ENCODE measurements at places on chromosomes 2 and 18. TPM values are rescaled to one million over a fixed set of nuclear protein-coding genes. Genes with fewer than 3 reads are reported as not detected.

GRCh38 chr2:187093771-187094412, 244.9 kb upstream of the ZSWIM2 start:
- no peak for DNase-seq

DNA sequence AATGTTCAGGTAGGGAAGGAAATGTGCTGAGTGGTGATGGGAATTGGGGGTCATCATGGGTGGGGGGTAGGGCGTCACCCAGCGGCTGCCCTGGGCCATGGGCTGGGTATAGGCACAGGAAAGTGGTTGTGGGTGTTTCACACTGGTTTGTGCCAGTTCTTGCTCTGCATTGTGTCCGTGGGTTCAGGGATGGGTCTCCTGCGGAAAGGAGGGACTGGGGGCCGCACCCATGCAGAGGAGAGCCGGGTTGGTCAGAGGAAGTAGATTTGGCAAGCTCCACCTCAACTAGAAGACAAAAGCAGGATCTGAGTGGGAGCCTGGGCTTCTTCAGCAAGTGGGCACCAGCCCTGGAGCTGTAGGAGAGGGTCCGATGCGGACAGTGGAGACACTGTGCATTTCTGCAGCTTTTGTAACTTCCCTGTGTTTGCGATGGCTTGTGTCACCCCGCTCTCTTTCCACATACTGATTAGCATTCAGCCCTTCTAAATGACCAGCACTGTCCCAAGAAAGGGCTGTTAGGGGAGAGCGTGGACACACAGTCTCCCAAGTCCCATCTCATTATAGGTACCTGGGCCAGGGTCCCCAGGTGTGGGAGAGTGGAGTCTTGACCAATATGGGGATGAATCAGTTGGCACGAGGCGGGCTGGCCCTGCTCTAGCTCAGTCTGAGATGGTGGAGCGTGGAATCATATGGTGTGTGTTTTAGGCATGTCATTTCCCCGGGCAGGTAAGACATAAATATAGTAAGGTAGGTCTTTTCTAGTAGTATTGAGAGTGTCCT, 67.2 kb downstream of the LRRFIP1 start:
- no peak for DNase-seq

DNA sequence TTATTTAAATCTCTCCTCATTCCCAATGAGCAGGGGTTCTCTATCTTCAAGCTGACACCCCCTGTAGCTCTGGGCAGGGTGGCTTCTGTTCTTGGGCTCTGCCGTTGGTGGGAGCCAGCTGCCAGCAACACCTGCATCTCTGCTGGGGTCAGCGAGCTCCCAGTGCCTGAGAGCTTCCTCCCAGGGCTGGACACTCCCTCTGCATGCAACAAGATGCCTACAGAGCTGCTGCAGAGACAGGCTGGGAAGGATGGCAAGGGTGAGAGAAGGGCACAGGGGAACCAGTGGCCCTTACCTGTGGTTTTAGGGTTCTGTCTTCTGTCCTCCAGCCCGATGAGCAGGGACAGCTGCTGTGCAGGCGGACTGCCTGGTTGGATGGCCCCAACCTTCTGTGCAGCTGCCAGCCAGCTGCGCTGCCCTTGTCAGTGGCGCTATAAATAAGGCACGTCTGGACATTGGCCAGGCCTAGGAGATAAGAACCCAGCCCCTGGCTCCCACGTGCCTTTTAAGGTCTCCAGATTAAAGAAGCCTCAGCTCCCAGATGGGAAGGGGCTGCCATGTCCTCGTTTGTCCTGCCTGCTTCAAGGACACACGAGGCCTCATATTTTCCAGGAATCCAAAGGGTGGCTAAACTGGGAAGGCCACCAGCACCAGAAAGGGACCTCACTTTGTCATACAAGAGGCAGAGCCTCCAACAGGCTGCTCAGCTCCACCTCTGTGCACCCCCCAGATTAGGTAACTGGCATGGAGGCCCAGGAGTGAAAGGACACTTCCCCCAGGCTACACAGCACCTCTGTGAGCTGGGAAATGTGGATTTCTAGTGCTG, 39.5 kb upstream of the FHL2 start:
- peak; percentile 42 for DNase-seq

- no peak for DNase-seq
These were observed 447 bp downstream of the GGCX start for GRCh38 chr2:85560812-85561279.

DNA sequence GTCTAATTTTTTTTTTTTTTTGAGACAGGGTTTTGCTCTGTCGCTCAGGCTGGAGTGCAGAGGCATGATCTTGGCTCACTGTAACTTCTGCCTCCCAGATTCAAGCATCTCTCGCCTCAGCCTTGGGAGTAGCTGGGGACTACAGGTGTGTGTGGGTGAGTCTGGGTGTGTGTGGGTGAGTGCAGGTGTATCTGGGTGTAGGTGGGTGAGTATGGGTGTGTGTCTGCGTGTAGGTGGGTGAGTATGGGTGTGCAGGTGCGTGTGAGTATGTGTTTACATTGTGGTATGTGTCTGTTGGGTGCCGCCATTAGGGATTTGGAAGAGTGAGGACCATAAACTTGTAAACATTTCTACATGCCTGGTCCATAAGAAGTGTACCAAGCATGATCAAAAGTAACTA, 1.5 kb upstream of the RAB6C start:
- DNase-seq = no peak

- no peak for DNase-seq
These were observed 173.0 kb upstream of the ALKAL2 start for GRCh38 chr2:460861-461260.

- no peak for DNase-seq
These were observed 34.1 kb upstream of the GCC2 start for GRCh38 chr2:108414945-108415344.

DNA sequence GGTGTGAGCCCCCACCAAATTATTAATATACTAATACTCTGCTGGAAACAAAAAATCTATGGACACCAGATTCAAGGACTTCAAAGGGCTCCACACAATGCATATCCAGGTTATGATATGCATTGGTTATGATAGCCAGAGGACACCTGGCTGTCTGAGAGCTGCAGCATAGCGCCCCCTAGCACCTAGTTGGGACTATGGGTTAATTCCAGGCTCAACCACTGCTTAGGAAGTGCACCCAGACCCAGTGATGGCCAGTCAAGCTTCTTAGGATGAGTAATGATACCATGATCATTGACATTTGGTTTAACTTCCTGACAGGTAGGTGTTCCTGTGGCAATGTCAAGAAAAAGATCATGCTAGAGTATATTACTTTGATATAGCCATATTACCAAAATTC, 3.8 kb upstream of the FRZB start:
- no peak for DNase-seq

GRCh38 chr2:9244985-9245544, 38.5 kb downstream of the ASAP2 start:
- no peak for DNase-seq

DNA sequence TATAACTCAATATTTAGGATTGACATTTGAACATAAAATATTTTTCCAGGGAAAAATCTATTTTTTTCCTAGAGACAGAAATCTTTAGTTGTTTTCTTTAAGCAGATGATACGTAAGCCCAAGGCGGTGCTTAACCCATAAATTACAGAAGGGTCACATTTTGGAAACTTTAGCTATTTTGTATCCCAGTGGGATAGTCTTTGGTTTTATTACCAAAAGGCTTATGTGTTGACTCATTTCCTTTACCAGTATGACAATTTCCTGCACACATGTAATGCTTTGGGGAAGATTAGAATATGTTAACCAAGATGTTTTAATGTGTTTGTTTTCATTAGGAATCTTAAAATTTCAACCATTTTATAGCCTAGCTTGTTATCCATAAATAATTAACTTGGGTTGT, 24.8 kb downstream of the DYNC1I2 start:
- no peak for DNase-seq

GRCh38 chr2:11280713-11281112, 63.7 kb downstream of the ROCK2 start:
- no peak for DNase-seq

DNA sequence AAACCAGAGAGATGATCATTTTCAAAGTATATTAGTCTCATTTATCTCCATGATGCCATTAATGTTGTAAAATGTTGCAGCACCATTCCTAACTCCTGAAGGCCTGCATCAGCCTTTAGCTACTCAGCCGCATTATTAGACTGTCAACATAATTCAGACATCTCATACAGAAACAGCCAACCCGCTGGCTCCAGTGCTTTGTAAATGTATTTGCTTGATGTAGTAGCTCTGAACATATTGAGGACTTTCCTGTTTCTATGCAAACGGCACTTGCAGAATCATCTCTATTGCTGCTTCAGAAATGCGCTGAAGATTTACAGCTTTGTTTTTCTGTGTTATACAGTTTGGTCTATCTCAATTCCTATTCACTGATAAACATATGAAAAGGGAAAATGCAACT, 372.2 kb downstream of the DSEL start:
- DNase-seq = no peak

DNA sequence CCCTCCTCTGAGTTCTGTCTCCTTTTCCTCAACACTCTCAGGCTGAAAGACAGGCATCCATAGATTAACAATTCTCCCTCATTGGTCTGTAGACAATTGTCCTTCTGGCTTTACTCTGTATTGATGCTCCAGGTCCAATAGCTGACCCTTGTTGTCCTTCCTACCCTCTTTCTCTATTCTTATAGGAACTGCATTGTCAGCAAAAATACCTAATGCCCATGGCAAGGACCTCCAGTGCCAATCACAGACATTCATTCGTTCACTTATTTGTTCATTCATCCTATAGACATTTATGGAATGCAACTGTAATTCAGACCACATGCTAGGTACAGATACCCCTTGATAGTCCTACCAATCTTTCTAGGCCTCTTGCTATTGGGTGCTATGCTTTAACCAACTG, 69.8 kb upstream of the DTNA start:
- no peak for DNase-seq

DNA sequence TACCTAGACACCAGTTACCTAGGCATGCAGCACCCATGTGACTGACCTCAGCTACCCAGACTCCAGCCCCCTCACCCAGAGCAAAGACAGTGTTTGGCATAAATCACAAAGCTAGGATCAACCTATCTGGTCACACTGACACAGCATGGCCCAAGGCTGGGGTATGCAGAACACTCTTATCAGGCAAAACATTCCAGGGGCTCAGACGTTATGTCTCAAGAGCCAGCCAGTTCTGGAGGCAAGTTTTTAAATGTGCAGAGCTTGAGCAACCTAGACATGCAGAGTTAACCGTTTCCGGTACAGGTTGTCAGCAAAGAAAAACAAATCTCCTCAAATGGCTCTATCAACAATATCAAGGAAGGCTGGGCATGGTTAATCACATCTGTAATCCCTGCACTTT, 92.8 kb downstream of the AP1S3 start:
- no peak for DNase-seq

DNA sequence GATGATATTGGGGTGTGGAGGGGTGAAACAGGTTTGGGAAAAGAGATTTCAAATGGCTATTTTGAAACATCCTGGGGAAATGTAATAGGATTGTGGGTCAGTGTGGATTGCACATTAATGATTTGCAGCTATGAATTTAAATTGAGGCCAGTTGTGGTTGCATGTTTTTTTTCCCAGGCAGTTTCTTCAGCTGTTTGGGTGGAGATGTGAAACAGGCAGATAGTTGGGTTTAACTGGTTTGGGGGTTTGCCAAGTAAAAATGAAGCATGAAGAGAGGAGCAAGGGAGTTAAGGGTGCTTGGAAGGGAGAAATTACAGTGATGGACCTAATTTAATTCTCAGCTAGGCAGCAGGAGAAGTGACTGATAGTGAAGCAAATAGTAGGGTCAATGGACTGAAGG, 16.8 kb downstream of the GPD2 start:
- DNase-seq = no peak

DNA sequence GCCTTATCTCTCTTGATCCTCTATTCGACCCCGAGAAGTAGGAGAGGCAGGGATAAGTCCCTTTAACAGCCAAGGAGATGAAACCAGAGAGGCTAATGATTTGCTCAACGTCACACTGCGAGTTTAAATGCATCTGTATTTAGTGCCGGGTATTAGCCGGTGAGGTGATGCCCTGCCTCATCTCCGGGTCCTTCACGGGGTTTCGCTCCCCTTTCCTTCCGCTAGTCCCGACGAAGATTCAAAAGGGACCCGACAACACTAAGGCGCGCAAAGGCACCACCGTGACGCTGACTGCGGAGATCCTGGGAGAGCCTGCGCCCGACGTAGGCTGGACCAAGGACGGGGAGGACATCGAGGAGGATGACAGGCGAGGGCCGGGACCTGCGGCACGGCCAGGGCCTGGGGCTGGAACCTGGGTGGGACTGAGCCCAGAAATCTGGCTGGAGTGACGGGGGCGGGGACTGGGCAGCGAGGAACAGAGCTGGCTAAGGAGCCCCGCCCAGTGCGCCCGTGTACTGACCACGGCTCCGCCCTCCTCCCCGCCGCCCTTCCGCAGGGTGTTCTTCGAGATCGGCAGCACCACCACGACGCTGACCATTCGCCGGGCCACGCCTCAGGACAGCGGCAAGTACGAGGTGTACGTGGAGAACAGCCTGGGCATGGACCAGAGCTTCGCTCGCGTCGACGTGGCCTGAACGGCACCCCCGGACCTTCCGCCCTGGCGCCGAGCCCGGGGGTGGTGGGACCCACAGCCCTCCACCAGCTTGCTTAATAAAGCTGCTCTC, 1.0 kb upstream of the GMPPA start:
- DNase-seq = peak; percentile 86

Gene ITGA4
- total RNA-seq = 12.3 TPM

Gene CAVIN2
- total RNA-seq = 138 TPM

Gene OBSL1
- 57.8 TPM for total RNA-seq

Gene CNTNAP5
- 31.7 TPM for total RNA-seq

Gene IL18R1
- total RNA-seq = 6.2 TPM

Gene CCDC85A
- total RNA-seq = 1.8 TPM

Gene SERPINB7
- 0.17 TPM for total RNA-seq

Gene ATP5F1A
- 378 TPM for total RNA-seq

Gene NCK2
- total RNA-seq = 160 TPM

Measured in mucosa of gallbladder (tissue), 1 donor.